ENCODE measurements at places on chromosomes 1 and 21.

- DNase-seq, result peak; percentile 69
Observed at GRCh38 chr1:921011-921837, 2.5 kb upstream of the SAMD11 start.

- no peak for DNase-seq
Observed at GRCh38 chr1:201631037-201631436, 92.1 kb downstream of the NAV1 start.

DNA sequence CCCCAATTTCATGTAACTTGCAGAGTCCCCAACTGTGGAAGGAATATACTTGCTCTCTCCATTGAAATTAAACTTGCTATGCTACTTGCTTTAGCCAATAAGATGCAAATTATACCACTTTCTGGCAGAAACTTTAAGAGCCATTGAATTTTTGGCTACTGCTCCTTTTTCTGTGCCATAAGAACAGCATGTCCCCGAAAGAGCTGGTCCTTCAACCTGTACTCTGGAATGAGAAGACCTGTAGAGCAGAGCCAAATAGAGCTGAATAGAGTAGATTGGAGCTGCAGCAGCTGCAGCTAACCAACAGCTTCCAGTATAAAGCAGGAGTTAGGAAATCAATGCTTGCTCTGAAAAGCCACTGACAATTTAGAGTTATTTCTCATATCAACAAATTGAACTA lies 472.3 kb upstream of the B3GALT2 start:
- DNase-seq, result no peak

- no peak for DNase-seq
Observed at GRCh38 chr1:114509596-114510273, 1.3 kb downstream of the TRIM33 start.

DNA sequence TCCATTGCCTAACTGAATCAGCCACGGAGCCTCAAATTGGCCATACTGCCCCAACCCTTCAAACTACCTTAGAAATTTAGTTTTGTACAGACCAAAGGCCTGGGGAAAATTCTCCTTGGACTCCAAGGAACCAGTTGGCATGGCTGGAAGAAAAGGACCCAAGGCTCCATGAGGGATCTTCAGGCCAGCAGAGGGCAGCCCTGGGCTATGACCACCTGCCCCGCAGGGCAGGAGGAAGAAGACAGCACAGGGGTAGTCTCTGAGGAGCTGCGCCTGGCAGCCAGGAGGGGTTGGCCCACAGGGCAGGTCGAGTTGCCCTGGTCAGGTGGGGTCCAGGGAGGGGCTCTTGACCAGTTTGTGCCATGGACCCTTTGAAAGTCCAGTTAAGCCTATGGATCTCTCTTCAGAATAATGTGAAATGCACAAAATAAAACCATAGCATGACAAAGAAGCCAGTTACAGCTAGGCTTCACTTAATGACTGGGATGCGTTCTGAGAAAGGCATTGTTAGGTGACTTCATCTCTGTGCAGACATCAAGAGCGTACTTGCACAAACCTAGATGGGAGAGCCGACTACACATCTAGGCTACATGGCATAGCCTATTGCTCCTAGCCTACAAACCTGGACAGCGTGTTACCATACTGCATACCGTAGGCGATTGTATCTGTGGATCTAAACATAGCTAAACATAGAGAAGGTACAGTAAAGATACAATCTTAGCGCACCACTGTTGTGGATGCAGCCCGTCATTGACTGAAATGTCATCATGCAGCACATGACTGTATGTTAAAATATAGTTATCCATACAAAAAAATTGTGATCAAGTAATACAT lies 26.1 kb downstream of the CACNA1S start:
- DNase-seq, result peak; percentile 44

DNA sequence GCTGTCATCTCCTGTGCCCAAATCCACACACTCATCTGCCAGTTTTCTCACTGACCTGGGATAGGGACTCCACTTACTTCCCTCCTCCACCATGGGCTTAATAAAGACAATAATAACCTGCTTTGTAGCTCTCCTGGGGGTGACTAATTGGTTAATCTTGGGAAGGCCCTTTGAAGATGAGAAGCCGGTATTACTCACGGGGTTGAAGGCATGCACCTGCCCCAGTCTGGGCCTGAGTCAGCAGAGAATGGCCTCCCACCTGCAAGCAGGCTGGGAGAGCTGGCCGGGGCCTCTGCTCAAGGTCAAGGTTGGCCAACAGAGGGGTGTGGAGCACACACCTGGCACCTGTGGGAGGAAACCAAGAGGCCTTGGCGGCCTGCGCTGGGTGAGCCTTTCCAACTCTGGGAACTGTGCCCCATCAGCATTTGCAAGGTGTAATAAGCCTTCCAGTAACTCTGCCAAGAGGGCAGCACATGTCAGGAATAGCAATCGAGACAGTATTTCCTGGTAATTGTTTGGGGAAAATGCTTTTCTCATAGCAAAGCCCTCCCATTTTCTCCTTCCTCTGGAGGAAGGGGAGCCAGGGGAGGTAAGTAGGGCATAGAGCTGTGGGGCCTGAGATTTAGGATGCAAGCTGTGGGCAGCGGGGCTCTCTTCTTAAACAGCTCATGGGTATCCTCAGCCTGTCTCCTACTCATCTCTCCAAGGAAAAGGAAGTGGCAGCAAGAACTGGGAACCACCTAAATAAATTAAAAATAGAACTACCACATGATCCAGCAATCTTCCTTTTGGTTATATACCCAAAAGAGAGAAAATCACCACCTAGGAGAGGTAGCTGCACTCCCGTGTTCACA lies 49.0 kb downstream of the TOMM20 start:
- no peak for DNase-seq

- no peak for DNase-seq
Observed at GRCh38 chr1:47559944-47560695, 122.3 kb downstream of the FOXD2 start.

- no peak for DNase-seq
Observed at GRCh38 chr1:246043556-246043955, 463.5 kb downstream of the SMYD3 start.

- no peak for DNase-seq
Observed at GRCh38 chr1:29971703-29972102, 735.4 kb downstream of the PTPRU start.

DNA sequence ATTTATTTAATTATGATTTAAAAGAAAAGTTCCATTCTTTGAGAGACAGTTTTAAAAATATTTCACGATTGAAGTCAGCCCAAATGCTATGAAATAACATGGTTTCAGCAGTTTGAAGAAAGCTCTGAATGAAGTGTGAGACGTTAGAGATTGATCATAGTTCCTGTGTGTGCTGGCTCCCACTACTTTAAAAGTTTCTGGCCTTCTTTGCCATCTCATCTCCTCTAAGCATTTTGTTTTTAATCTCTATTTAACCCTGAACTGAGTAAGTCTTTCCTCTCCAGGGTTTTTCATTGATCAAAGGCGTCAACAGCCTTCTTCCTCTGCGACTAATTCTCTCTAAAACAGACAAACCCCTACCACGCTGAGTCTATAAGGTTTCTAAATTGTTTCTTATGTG lies 225.3 kb upstream of the B3GALT2 start:
- DNase-seq, result no peak

- DNase-seq, result no peak
Observed at GRCh38 chr21:16137106-16137505, 407.3 kb downstream of the USP25 start.

DNA sequence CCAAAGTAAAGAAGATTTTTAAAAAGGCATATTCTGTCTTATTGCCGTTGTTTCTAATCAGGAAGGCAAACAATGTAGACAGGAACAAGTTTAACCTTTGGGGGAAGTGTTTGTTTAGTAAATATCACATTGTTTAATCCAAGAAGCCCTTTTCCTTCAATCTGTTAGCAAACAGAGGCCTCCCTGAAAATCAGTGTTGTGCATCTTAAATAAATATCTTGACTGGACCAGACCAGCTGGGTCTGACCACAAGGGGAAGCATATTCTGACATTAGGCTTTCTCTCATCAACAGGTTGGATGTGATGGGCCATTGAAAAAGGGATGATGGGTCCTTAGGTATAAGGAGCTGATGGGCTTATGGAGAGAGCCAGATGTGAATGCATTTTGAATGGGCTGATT lies 81.8 kb upstream of the SGIP1 start:
- no peak for DNase-seq

- DNase-seq, result no peak
Observed at GRCh38 chr1:154423304-154423987, 18.3 kb downstream of the IL6R start.

DNA sequence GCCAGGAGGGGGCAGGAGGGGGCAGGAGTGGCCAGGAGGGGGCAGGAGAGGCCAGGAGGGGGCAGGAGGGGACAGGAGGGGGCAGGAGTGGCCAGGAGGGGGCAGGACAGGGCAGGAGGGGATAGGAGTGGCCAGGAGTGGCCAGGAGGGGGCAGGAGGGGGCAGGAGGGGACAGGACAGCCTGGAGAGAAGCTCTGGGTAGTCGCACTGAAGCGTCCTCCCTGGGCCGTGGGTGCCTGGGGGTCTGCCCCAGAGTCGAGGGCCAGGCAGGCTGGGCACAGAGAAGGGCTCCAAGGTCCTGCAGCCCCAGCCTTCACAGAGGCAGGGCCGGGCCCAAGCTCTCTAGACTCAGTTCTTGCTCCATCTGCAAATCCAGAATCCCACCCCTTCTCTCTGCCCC lies 22.9 kb downstream of the MEGF6 start:
- no peak for DNase-seq

- DNase-seq, result no peak
Observed at GRCh38 chr1:76381450-76382097, 307.0 kb downstream of the ST6GALNAC3 start.

GRCh38 chr1:165501330-165501969 lies 42.4 kb upstream of the LRRC52 start:
- no peak for DNase-seq

DNA sequence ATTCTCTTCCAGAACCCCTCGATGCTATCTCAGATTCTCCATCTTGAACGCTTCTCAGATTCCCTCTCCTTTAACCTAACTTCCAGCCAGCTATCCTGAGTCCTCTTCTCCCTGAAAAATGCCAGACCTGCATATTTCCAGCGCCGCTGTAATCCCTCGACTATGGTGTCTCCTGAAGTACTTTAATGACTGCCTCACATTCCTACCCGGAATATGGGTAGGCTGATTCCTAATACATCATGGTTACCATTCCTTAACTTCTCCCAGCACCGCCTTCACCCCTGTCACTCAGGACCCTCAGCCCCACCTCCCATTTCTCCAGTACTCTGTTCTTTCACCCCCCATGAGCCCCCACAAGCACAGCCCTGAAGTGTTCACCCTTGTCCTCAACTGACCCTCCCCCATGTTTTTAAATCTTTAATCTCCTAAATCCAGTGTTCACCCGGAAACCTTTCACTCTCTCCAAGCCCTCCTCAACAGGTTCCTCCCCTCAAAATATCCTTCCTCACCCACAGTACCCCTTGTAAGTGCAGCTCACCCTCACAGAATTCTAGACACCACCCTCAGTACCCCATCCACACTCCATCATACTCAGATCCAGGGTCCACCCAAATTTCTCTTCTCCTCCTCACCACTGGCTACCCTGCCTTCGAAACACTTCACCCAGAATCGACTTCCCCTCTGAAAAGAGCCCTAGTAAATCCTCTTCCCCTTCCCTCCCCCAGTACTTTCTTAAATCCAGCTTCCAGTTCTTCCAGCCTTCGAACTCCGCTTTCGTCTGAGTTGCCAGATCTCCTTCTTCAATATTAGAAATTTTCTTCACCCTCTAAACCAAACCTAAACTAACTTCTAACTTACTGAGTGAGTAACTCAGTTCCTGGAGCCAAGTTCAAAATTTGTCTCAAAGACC lies 922 bp downstream of the CPT2 start:
- no peak for DNase-seq

GRCh38 chr1:241677201-241677600 lies 25.1 kb downstream of the WDR64 start:
- DNase-seq, result no peak

DNA sequence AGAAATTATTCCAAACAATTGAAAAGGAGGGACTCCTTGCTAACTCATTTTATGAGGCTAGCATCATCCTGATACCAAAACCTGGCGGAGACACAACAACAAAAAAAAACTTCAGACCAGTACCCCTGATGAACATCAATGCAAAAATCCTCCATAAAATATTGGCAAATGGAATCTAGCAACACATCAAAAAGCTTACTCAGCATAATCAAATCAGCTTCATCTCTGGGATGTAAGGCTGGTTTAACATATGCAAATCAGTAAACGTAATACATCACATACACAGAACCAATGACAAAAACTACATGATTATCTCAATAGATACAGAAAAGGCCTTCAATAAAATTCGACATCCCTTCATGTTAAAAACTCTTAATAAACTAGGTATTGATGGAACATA lies 440.1 kb downstream of the NUF2 start:
- DNase-seq, result no peak

DNA sequence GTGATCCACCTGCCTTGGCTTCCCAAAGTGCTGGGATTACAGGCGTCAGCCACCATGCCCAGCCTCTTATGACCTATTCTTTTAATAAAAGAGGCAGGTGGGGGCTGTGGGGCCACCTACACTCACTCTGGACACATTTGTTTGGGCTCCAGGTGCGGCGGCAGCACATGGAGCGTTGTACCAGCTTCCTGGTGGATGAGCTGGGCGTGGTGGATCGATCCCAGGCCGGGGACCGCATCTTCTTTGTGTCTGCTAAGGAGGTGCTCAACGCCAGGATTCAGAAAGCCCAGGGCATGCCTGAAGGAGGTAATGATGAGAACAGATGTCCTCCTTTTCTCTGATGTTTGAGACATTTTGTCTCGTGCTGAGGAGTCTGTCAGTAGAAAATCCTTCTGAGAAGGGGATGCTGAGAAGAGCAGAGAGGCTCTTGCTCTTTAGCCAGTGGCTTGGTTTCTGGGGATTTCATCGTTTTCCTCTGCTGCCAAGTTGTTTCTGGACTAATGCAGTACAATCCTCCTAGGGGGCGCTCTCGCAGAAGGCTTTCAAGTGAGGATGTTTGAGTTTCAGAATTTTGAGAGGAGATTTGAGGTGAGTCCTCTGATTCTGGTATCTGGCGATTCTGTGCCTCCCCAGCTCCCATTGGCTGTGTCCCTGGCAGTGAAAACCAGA lies 17.9 kb upstream of the MIIP start:
- DNase-seq, result no peak

DNA sequence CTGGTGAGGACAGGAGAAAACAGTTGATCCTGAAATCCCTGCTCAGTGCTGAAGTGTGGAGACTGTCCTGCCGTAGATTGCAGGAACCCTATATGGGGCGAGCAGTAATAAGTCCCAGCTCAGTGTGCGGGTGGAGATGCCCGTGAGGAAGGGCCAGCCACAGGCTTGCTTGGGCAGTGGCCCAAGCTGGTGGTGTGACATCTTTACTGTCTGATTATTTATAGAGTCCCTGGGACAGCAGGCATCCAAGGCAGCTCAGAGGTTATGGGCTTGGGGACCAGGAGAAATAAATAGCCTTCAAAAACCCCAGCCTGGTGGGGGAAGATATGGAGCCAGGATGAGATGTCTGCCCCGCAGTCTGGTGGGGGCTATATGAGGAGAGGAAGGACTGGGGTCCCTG lies 170.7 kb upstream of the POU3F1 start:
- no peak for DNase-seq

DNA sequence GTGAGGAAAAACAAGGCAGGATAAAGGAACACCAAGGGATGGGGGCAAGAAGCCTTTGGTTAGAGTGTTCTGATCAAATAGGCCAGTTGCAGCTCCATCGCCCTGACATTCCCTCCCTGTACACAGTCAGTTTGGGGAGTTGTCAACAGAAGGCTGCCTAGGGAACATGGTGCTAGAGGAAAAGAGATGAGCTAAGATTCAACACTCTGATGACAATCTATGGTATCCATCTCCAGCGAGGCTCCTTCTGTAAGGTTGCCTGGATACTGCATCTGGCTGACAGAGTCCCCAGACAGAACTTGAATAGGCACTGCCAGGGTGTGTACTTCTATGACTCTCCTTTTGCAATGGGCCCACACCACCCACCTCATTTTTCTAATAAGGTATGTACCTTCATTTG lies 11.2 kb upstream of the SLAMF9 start:
- no peak for DNase-seq

Measured in heart right ventricle (tissue), 16 donors.